Stimulated activated CD4-positive, alpha-beta T cell treated with anti-CD3 and anti-CD28 coated beads, Interleukin-15, amount 100 ng/mL, for 1 hour (primary cell): ENCODE measurements at places on chromosomes 1 and 21.

GRCh38 chr1:66368261-66368660 lies 165.7 kb upstream of the SGIP1 start:
- DNase-seq = no peak

DNA sequence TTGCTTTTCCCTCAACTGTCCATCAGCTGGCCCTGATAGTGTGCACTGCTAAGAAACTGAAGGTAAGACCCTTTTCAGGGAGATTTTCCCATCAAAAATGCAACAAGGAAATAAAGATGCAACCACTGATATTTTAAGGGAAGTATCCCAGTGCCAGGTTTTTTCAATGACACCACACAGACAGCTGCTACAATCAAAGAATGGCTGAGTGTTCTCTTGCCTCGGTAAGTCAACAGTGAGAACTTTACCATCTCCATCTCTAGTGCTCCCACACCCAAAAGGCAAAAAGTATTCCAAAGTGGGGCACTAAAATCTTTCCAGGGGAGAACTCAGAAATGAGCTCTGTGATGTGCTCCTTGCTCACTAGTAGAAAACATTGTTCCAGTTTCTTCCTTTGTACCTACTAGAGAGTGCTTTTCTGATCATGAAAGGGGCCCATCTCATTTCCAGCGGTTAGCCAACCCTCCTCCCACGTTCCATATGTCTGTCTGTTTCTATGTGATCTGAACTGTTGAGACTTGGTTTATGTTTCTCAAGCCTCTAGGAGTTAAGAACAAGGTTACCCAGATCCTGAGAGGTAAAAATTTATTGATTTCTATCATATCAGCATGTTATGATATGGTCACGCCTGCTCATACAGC lies 67.6 kb upstream of the NEK2 start:
- DNase-seq = no peak

DNA sequence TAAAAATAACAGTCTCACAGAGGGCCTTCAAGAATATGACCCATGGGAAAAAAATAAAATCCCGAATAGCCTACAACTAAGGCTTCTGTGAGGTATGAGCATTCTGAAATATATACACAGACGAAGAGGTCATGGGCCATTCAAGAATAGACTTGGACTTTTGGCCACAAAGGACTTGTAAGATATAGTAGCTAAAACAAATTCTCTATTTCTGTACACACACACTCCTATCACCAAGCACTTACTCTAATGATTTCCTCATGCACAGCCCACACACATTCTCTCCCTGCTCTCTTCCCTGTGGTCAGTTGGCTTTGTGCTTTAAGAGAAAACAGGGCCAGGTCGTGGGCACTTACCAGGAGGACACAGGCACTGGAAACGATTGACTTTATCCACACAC lies 69.7 kb upstream of the ADAM30 start:
- no peak for DNase-seq

GRCh38 chr21:46322351-46323226 lies 1.1 kb downstream of the C21orf58 start:
- no peak for DNase-seq
